SK-N-DZ (cell line): ENCODE measurements at places on chromosomes 16 and 17.

- DNase-seq = no peak
These were observed 26.3 kb downstream of the ARHGAP23 start for GRCh38 chr17:38454532-38454931.

DNA sequence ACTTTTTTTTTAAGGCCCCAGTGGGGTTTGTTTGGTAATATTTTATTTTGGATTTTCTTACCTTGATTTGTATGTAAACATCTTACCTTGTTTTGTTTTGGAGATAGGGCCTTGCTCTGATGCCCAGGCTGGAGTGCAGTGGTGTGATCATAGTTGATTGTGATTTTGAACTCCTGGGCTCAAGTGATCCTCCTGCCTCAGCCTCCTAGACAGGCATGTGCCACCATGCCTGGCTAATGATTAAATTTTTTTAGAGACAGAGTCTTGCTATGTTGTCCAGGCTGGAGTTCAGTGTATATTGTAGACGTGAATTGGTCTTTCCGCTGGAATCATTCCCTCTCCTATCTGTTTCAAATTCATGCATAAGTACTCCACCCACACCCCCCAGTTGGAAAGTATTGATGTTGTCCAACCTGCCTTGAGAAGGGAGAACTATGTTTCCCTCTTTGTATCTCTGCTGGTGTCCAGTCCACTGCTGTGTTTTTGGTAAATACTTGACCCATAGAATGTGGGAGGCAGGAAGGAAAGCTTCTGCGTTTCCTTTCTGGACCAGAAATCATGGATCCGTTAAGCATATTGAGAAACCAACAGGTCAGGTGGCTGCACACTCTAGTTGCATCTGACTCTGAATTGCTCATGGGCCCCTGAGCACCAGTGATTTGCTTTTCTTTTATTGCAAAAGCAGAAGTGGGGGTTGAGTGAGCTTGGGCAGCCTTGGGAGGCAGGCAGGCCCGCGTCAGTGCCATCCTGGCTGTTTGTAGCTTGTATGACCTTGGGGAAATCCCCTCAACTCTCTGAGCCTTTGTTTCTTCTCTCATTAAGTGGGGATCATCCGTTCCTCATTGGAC, 25.0 kb downstream of the RMI2 start:
- DNase-seq = no peak

- DNase-seq = no peak
These were observed 5.4 kb upstream of the G6PC1 start for GRCh38 chr17:42895185-42895555.

GRCh38 chr17:79781012-79781650, 3.2 kb downstream of the CBX2 start:
- DNase-seq = no peak

GRCh38 chr16:63617047-63617989, 1504.5 kb downstream of the CDH11 start:
- DNase-seq = peak; percentile 38

- DNase-seq = peak; percentile 86
These were observed at the start of gene TRIM47 for GRCh38 chr17:75878174-75878998. Gene TRIM47, minus strand, starts transcription at chr17:75878581. Its CDS starts 33 bp downstream, at chr17:75878548.

- DNase-seq = no peak
These were observed 56.1 kb downstream of the ARSG start for GRCh38 chr17:68347380-68347779.

- no peak for DNase-seq
These were observed 15.1 kb downstream of the FAM117A start for GRCh38 chr17:49748791-49749190.
